Stimulated activated CD4-positive, alpha-beta T cell treated with anti-CD3 and anti-CD28 coated beads, Interleukin-12 subunit alpha, Interleukin-12 subunit beta, amount 100 ng/mL, for 48 hours (primary cell): ENCODE measurements at places on chromosomes 6 and 20.

- DNase-seq = no peak
Measured at GRCh38 chr6:129695373-129696027, 14.5 kb downstream of the ARHGAP18 start.

- no peak for DNase-seq
Measured at GRCh38 chr6:160792708-160793107, 90.7 kb downstream of the PLG start.

DNA sequence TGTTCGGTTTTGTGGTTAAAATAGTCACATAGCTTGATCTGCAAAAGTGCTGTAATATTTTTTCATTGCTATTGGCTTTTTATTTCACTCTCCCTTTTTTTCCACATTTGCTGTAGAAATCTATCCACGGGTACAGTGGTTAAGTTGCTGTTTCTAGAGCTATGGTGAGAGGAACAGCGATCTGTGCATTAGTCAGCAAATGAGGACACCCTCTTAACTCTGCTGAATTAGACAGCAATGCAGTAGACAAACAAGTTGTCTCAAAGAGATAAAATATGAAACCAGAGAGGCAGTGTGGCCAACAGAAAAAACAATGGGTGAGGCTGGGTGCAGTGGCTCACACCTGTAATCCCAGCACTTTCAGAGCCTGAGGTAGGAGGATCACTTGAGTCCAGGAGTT, 17.6 kb upstream of the SYNJ2 start:
- no peak for DNase-seq

DNA sequence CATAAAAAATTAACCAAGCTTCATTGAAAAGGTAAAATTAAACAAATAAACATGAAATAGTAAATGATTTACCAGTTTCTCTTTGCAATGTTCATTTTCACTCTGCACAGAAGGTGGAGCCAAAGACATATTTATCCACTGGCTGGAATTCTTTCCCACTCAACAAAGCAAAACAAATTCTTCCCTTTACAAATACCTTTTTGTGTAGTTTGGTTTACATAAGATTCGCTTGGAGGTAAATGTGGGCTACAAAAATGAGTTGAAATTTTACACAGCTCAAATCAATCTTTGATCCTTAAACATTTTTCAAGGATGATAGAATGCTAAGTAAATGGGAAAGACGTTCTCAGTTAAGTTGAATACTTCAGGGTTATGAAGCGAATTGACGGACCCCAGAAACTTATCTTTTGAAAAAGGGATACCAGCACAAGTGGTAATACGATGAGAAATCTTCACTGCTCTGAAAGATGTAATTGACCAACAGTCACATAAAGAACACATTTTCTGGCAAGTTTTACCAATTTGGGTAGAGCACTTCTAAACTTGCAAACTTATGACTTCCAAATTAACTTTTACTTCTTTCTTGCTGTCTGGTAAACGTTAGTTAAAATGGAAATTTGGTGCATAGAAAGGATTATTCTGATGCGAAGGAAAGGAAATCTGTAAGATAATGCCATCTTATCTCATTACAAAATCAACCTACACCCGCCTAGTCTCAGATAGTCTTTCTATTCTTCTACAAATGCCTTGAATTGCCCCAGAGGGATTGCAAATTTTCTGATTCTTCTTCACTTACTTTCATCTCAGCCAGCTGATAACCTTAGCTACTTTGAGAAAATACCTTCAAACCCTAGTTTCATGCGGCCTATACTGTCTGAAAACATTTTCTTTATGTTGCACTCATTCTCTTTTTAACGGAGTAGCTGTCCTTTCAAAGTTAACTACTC, 4.7 kb upstream of the GJA1 start:
- no peak for DNase-seq

- DNase-seq = no peak
Measured at GRCh38 chr6:169289619-169290339, 36.1 kb upstream of the THBS2 start.

GRCh38 chr6:74755778-74756177, 450.1 kb downstream of the COL12A1 start:
- no peak for DNase-seq
